Activated naive CD4-positive, alpha-beta T cell treated with anti-CD3 and anti-CD28 coated beads, Interleukin-2, amount 50 U/mL, for 72 hours (primary cell): ENCODE measurements at places on chromosomes 2 and 18. TPM values are rescaled to one million over a fixed set of nuclear protein-coding genes. Genes with fewer than 3 reads are reported as not detected.

DNA sequence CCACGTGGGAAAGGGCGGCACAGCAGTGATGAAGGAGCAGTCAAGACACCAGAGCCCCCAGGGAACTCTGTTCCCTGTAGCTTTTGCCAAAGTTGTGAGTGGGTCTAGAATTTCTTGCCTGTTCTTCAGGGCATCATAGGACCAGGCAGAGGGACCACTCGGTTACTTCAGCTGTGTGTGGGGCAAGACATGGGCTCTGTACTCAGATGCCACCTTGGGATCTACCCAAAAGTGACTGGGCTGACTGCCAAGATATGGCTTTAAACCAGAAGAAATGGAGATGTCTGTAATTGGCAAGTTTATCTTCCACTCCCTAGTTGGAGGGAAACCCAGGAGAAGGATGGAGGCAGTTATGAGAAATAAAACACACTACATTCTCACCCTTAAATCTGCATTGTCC is 29.6 kb downstream of the KCNF1 start:
- DNase-seq: no peak

GRCh38 chr2:126795656-126796055 is 103.0 kb upstream of the TEX51 start:
- no peak for DNase-seq

DNA sequence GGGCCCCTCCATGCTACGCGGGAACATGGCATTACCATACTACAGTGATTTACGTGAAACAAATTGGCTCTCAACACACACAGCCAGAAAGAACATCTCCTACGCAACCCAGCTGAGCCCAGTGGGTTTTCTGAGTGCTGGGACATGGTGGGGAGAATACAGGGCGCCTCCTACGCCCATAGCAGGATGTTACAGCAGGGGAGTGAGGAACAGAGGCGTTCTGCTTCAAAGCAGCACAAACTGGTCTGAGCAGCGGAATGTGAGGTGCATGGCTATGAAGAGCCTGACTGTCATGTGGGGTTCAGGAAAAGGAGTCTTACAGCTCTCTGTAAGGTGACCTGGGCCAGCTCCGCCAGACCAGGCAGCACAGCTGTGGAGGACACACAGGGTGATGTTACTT is 108.6 kb upstream of the REV1 start:
- DNase-seq: no peak

DNA sequence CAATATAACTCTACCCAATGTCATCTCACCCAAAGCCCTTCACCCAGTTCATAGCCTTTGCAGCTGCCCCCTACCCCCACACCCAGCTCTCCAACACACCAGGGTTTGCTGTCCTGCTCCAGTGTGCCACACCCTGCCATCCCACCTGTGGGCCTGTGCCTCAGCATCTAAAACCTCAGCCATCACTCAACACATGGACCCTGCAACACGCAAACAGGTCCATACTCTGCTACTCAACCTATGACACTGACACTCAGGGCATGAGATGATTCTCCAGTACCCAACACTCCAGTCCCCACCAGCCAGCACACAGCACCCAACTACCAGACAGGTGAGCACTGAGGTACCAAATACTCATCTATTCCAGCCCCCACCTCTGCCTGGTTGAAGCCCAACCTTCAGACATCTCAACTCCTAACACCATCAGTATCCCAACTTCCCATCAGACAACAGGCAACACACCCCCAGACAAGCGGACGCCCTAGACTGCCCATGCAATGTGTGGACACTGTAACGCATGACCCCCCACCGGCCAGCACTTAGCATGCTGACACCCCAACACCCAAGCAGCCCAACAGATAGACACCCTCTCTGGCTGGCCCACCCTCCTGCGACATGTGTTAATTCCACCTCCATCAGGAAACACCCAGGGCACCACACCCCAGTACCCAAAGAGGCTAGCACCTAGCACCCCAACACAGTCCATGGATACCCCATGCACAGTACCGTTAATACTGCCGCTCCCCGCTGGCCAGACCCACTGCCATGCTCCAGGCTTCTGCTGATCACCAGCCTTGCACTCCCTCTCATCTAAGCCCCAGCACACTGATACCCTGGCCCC is 25.0 kb downstream of the ZAP70 start:
- DNase-seq: no peak

DNA sequence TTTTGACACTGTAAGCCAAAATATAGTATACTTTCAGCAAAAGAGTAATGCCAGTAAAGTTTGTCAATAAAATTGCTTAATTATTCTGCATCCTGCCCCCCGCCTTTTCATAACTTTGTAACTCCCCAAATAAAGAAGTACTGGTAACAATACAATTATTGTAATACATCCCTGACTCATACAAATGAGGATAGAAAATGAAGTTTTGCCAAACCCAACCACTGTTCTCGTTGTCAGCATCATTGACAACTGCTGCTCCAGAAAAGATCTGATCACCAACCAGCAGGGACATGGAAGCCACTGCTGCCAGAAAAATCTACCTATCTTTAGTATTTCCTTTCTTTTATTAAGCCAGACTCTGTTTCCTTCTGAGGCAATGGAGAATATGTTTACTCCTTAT is 27.1 kb downstream of the SCN3A start:
- no peak for DNase-seq

- DNase-seq: peak; percentile 86
Observed at GRCh38 chr18:8696749-8697211, 8.6 kb upstream of the MTCL1 start.

DNA sequence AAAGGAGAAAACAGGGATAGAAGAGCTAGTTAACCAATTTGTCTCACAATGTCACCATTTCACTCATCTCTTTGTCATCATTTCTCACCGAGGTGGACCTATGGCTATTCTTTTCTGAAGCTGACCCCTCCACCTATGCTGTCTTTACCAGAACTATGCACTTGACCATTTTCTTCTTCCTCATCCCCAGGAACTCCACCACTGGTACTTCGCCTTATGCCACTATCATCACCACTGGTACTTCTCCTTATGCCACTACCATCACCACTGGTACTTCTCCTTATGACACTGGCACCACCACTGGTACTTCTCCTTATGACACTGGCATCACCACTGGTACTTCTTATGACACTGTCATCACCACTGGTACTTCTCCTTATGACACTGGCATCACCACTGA is 745.8 kb upstream of the CHAC2 start:
- DNase-seq: no peak

GRCh38 chr2:10083692-10084211 is 3.5 kb upstream of the CYS1 start:
- DNase-seq: no peak

GRCh38 chr2:77778917-77779316 is 256.7 kb upstream of the LRRTM4 start:
- no peak for DNase-seq

TPRKB gene
- total RNA-seq: 34.7 TPM

- DNase-seq: no peak
Observed at GRCh38 chr2:110979471-110980338, 141.0 kb upstream of the BCL2L11 start.

DOCK10 gene
- 173 TPM for total RNA-seq

DNA sequence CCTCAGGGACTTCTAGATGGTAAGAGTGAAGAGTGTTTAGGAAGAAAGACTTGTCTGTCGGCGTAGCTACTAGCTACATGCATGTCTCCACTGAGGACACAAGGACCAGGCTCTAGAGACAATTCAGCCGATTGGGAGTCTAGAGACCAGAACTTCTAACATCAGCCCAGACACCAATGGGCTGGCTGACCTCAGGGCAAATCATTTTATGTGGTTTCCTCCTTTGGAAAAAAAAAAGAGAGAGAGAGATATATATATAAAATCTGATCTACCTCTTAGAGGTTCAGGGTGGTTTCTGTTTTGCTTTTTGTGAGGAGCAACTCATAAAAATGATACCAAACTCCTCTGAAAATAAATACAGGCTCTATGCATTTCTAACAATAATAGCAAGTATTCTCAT is 212.8 kb downstream of the BCL2 start:
- DNase-seq: no peak

ZNF385B gene
- total RNA-seq: not detected

- no peak for DNase-seq
Observed at GRCh38 chr2:10820562-10820961, 8.0 kb upstream of the PDIA6 start.

DNA sequence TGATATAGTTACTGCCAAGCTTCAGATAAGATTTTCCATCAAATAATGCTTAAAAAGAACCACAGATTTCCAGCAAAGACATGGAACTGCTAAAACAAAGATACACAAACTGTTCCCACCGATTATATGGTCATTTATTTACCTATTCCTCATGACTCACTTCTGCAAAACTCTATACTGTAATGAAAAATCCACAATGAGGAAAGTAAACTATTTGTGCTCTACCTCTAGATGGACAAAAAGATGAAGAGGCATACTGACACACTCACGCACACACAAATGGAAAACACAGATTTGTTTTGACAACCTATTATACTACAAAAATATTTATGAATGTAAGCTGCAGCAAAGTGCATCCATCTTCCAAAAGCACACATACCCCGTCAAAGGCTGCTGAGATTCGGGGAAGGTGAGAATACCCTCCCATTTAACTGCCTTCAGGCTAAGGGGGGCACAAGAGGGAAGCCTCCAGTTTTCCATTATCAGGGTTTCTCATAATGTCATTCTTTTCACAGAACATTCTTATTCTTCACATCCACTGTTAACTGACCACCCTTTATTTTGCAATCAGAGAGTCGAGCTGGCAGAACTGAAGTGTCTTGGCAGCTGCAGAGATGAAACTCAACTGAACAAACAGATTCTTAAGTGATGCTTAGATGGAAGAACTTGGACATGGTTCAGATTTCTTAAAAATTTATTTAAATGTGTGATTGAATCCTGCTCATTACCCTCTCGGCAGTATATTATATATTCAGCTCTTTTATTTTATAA is 115.9 kb upstream of the TANK start:
- no peak for DNase-seq

DNA sequence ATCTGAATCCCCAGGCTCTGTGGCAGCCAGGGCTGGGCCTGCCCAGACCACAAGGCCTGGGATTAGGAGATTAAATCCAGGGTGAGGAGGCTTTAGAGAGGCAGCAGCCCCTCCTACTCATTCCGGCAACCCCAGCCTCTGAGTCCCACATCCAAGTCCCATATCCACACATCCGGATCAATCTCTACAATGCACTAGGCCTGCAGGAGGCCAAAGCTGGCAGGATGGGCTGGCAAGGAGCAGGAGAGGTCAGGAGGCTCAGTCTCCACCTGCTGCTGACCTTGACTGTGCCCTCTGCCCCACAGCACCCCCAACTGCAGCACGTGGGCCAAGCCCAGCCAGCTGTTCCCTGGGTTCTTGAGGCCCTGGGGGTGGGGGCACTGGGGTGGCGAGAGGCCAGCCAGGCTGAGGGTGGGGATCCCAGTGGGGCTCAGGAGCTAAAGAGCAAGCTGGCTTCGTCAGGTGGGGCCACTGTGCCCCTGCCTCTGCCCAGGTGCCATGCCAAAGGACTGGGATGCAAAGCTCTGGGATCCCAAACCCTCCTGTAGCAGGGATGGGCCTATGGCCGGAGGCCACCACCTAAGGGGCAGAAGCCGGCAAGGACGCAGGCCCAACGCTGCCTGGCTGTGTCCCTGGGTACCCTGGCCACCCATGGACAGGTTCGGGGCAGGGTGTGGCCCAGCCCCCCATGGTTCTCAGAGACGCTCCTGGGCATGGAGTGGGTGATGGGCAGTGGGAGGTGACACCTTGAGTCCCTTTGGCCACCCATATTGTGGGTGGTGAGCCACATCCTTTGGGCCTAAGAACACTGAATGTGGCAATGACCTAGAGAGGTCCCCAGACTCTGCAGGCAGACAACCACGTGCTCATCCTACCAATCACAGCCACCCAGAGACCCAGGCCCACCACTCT is 3.2 kb downstream of the KIF1A start:
- DNase-seq: no peak

GRCh38 chr18:49025426-49025766 is 74.6 kb upstream of the SMAD7 start:
- no peak for DNase-seq

REG3A gene
- total RNA-seq: not detected

DNA sequence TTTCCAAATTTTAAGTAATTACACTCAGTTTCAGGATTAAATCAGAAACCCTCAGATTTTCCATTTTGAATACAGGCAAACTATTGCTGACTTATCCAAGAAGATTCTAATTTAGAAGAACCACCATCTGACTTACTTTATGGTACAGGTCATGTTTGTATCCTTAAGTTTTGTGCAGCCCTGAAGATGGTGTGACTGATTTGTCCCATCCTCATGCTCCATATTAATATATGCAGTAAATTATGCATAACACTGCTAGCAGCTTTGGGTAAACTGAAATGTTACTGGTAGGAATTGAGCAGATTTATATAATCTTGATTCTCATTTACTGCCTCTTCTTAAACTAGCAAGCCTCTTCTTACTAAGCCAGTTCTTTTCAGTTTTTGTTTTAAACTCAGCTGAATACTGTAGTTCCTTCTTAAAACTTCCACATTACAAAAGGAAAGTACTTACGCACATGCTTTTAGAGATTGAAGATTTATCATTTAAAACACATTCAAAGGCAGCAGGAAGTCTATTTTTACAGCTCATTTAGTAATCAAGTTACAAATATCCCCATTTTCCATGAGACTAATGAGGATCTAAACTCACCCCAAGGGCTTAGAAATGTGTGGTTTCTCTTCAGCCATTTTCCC is 25.7 kb downstream of the MEX3C start:
- DNase-seq: no peak

LYG2 gene
- not detected for total RNA-seq

C2orf42 gene
- 17.5 TPM for total RNA-seq

DNA sequence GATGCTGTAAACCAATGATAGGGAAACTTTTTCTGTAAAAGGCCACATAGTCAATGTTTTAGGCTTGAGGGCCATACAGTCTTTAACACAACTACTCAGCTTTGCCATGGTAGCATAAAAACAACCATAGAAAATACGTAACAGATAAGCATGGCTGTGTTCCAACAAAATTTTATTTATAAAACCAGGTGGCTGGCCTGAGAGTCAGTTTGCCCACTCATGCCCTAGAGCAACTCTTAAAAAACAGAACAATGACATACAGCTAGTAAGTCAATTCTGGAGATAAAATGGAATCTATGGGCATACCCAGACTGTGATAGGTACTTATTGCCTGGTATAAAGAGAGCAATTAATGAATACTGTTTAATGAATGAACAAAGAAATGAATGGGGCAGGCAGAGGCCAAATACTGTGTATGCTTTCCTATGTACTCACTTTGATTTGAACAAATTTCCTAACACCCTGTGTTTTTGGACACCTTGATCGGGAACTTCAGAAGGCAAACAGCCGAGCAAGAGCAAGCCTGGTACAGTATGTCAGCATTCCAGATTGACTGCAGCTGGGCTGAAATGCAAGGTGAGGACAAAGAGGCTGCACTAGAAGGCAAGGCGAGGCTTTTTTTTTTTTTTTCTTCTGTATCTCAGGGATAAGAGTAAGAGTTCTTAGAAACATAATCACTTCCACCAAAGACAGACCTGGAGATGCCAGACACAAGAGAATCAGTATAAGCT is 315.3 kb downstream of the CLIP4 start:
- DNase-seq: no peak

GRCh38 chr2:10438688-10439087 is 9.4 kb downstream of the ODC1 start:
- no peak for DNase-seq

GRCh38 chr2:170462433-170463205 is 252.5 kb upstream of the SP5 start:
- no peak for DNase-seq

SULT1C2 gene
- total RNA-seq: not detected

SPDYA gene
- 2.0 TPM for total RNA-seq

GRCh38 chr2:202609381-202610145 is 25.2 kb upstream of the FAM117B start:
- DNase-seq: peak; percentile 11

EPHA4 gene
- total RNA-seq: 0.73 TPM

GRCh38 chr2:138093455-138093854 is 129.2 kb downstream of the HNMT start:
- no peak for DNase-seq
